Effector memory CD4-positive, alpha-beta T cell (primary cell): ENCODE measurements at places on chromosomes 1 and 21.

GRCh38 chr1:158992787-158993312, 16.9 kb upstream of the IFI16 start:
- DNase-seq = no peak

DNA sequence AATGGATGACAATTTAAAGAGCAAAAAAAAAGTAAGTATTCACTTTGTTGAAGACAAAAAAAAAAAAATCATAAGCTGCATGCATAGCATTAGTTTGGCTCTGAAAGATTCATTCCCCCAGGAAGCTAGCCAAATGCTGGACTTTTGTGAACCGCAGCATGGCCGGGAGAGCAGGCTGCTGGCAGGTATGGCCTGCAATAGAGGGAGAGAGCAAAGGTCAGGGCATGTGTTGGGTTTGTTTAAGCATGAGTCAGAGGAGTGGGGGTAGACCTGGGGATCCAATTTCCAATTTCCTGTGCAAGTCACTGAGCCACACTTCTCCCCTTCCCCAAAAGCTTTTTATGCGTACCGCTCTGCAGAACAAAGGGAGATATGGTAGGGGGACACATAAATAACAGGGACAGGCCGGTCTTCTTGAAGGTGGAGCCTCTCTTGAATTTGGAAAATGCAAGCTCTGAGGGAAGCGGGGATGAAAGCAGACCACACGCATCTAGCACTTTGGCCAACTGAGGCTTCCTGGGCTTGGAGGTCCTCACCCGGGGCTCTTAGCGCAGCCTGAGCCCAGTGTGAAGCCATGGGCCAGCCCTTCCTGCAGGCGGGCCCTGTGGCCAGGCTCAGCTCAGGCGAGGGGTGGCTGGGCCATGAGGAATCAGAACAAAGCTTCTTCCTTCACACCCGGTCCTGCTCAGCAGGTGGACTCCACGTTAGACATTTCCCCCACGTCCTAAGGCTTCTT, 171.1 kb downstream of the TOMM20 start:
- DNase-seq = no peak

- no peak for DNase-seq
These were observed 1.1 kb upstream of the FABP3 start for GRCh38 chr1:31373897-31374486.

DNA sequence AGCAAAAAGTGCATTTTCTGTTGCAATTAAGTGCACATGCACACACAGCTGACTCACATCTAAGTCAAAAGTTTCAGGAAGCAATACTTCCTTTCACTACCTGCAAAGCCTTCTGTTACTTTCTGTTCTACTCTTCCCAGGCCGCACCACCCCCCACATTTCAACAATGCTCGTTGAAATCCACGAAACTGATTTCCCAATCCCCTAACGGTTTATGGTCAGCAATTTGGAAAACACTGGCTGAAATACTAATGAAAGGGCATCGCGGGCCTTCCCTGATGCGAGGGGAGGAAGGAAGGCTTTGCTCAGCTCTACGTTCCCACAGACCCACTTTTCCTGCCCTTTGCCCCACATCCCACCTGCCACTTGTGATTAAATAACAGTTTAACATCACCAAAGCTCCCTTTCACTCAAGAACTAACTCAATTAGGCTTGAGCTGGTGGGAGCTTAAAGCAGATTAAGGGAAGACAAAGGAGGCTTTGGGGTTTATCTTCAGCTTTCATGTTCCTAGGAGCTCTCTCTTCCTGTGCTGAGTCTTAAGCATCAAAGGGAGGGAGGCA, 243.2 kb upstream of the RAB4A start:
- no peak for DNase-seq

DNA sequence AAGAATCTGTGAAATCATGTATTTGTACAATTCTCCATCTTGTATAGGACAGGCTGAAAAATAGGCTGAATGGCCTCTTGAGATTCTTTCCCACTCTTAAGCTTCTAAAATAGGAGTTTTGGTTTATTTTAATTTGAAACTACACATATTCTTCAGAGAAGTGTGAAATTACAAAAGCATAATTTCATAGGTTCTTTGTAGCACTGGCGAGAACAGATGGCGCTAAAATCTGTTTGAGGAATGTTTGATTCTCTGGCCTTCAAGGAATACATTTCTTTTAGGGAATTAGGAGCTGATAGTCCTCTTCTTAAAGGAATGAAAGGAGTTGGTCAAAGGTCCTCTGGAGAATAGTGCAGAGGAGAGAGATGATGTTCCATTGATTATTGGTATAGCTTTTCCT, 44.9 kb downstream of the CC2D1B start:
- no peak for DNase-seq

- DNase-seq = no peak
These were observed 41.2 kb upstream of the MAGOH start for GRCh38 chr1:53279296-53280200.

DNA sequence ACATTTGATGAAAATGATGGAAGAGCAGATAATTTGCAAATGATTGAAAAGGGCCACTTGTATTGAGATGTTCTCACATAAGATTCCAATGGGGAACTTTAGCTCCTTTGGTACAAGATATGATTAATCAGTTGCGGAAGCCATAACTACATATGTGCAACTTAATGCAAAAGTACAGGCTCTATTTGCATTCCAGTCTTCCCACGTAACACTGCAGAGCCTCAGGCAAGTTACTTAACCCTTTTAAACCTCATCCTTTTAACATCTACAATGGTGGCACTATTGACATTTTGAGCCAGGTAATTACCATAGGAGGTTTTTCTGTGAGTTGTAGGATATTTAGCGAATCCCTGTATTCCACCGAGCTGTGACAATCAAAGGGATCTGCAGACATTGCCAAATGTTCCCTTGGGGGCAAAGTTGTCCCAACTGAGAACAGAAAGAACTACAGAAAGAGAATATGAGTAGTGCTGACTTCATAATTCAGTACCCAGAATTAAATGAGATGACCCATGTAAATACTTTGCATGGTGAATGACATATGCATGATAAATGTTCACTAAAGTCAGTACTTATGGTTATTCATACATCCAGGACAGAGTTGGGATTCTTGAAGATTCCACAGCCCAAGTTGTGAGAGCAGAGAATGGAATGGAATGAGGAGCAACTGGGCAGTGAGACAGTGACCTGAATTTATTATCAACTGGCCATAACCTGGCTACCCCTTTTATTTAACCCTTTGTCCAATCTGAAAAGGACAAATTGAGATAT, 62.6 kb downstream of the SPAG17 start:
- no peak for DNase-seq

DNA sequence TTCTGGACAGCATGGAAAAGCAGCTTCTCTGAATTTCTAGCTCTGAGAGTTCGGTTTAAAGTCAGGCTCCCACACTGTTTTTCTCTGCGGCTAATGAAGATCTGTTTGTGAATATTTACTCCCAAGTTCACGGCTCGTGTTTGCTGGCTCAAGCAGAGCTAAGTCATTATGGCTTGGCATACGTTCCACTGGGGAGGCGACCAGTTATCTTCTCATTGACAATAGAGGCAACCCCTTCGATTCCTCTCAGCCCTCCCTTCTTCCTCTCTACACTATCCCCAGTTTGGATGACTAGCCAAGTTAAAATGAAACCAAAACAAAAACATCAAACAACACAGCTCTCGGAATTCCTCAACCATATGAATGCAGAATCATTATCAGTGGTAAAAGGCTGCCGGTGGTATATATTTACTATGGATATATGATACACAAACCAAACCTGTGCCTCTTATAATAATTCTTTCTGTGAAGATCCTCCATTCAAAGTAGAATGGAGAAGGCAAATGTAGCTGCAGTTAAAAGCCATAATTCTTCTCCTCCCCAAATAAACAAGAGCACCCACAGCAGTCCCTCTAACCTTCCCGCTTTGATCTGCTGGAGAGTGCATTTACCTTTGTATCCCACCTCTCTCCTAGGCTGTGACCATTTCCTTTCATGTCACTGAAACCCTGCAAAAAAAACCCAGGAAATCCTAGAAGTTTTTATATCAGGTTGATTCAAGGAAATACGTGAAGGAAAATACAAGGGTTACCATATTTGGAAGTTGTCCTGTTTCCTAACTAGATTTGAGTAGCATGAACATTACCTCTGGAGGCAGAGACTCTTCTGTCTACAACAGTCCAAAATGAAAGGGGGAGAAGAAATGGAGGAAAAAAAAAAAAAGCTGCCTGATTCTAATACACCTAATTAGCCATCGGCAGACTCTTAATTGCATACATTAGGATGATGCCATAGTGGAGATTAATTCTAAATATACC, 108.3 kb upstream of the USH2A start:
- DNase-seq = no peak

DNA sequence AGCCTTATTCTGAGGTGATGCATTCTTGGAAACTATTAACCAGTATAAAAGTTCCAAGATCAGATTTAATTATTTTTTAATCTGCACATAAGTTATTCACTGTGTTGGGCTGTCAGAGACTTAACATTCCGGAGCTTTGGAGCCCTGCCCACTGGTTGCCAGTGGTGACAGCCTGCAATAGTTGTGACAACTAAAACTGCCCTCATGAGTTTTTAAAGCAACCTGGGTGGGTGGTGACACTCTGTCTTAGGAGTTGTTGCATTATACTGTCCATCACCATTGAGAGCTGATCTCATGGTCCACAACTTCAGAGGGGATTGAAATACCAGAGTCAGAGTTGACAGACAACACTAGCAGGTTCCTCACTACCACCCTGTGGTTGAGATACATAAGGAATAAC, 653.9 kb upstream of the USP24 start:
- DNase-seq = no peak

DNA sequence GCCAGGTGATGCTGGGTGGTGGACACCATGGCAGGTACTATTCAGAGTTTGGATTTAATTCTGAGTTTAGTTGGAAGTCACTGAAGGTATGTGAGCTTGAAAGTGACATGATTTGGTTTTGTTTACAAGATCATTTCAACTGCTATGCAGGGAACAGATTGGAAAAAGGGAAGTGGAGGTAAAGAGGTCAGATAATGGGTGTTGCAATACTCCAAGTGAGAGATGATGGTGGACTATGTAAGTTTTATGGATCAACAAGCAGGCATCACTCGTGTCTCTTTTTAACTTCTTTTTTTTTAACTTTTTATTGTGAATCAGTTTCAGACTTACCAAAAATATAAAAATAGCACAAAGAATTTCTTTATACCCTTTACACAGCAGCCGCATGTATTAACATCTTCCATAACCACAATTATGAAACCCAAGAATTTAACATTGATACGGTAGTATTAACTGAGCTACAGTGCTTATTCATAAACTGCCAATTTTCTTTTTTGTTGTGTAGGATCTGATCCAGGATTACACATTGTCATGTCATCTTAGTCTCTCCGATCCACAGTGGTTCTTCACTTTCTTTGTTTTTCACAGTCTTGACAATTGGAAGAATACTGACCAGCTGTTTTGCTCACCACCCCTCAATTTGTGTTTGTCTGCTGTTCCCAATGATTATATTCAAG, 24.9 kb upstream of the NHLH2 start:
- DNase-seq = no peak

GRCh38 chr1:78322928-78323680, 167.7 kb upstream of the PTGFR start:
- no peak for DNase-seq

GRCh38 chr1:35573198-35574124, at the start of gene TFAP2E:
TFAP2E (plus strand) TSS chr1:35573314; CDS start chr1:35573578, 264 bp downstream.
- no peak for DNase-seq

DNA sequence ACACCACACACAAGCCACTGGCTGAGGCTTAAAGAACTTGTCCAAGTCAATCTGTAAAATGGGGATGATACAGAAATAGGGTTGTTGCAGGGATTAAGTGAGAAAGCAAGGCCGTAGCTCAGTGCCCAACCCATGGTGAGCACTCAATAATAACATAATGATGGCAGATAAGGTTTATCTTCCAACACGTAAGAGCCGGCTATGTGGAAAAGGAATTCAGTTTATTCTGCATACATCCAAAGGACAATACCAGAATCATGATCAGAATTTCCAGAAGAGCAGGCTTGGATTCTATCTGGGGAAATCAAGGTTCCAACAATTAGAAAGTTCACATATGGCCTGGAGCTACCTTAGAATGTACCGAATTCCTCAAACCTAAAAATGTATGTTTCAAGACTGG, 4.6 kb downstream of the TMPRSS2 start:
- DNase-seq = no peak

- peak; percentile 51 for DNase-seq
These were observed 2.5 kb upstream of the TNFRSF18 start for GRCh38 chr1:1208713-1209433.

DNA sequence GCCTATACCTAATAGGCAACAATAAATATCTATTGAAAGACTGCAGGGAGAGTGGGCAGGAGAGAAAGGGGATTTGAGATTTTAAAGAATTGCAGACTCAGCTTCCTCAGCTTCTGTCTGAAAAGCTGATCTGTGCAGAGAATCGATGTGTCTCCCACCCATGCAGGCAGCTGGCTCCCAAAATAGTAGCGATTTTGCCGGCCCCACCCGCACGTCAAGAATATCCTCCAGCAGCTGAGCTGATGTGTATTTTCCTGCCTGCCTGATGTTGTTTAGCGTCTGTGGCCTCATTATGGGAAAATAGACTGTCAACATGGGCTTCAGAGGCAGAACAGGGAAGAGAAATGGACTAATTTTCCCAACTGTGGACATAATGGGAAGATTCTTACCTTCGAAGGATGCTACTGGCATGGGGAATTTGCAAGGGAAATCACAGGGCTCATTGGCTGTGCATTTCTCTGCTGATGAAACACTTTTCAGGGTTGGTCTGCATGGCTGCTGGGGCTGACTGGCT, 699.8 kb downstream of the PTPRU start:
- no peak for DNase-seq

GRCh38 chr1:3061566-3061965, 7.4 kb upstream of the PRDM16 start:
- DNase-seq = no peak

DNA sequence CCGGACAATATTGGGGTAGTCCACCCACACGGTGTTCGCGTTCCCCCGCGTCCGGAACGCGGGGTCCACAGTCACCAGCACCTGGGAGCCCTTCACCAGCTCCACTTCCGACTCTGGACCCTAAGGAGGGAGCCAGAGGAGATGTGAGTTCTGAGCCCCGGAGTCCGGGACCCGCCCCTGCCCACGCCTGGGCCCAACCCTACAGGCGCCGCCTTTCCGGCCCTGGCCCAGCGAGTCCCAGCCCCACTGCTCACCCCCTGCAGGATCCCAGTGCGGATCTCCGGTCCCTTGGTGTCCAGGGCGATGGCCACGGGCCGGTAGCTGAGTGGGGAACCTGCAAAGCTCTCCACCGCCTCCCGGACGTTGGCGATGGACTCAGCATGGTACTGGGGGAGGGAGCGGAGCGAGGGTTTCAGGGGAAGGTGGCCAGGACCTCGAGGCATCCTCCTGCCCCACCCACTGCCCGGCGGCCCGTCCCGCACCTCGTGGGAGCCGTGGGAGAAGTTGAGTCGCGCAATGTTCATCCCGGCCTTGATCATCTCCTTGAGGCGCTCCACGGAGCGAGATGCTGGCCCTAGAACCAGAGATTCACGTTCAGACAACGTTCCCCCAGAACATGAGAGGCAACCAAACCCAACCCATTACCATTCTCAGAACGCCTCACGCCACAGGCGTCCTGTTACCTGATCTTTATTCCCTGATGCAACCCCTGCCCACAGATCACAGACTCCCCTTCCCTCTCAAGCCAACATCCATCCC, 5.9 kb downstream of the PKLR start:
- no peak for DNase-seq
